ENCODE measurements at places on chromosomes 7 and 10. TPM values are rescaled to one million over a fixed set of nuclear protein-coding genes. Genes with fewer than 3 reads are reported as not detected.

MSMB gene
- not detected for total RNA-seq

SCART1 gene
- total RNA-seq, result 0.27 TPM

CCZ1B gene
- 41.2 TPM for total RNA-seq

TEX36 gene
- total RNA-seq, result not detected

GLRX3 gene
- total RNA-seq, result 53.5 TPM

SEC61G gene
- 105 TPM for total RNA-seq

ADRB1 gene
- 53.0 TPM for total RNA-seq

LRRD1 gene
- 0.10 TPM for total RNA-seq

MSS51 gene
- 1.2 TPM for total RNA-seq

TWIST1 gene
- total RNA-seq, result 5.4 TPM

AMZ1 gene
- 0.27 TPM for total RNA-seq

ETV1 gene
- total RNA-seq, result 52.9 TPM

ARF5 gene
- 72.2 TPM for total RNA-seq

BAMBI gene
- 54.8 TPM for total RNA-seq

NEUROD6 gene
- not detected for total RNA-seq

FAM241B gene
- total RNA-seq, result 6.7 TPM

SPDYE3 gene
- total RNA-seq, result not detected

ITIH5 gene
- 20.4 TPM for total RNA-seq

CACNB2 gene
- 34.3 TPM for total RNA-seq

RARRES2 gene
- 178 TPM for total RNA-seq

C10orf90 gene
- total RNA-seq, result 0.15 TPM

TRIM50 gene
- not detected for total RNA-seq

SPDYE2 gene
- not detected for total RNA-seq

PKD2L1 gene
- not detected for total RNA-seq

NRCAM gene
- total RNA-seq, result 0.47 TPM

WNT8B gene
- total RNA-seq, result not detected

CDC14C gene
- not detected for total RNA-seq

PLAU gene
- total RNA-seq, result 9.2 TPM

ARHGAP22 gene
- total RNA-seq, result 6.0 TPM

MOGAT3 gene
- not detected for total RNA-seq

FGL2 gene
- total RNA-seq, result 20.8 TPM

PCBD1 gene
- total RNA-seq, result 103 TPM

FZD1 gene
- total RNA-seq, result 14.5 TPM

MYO1G gene
- 3.5 TPM for total RNA-seq

CPXM2 gene
- 12.5 TPM for total RNA-seq

Data from left cardiac atrium (tissue), 4 donors.